ENCODE measurements at places on chromosomes 4 and X.

GRCh38 chr4:84500386-84501201 is 1.5 kb upstream of the NKX6-1 start:
- no peak for DNase-seq

- no peak for DNase-seq
Observed at GRCh38 chr4:151652841-151653547, 107.8 kb downstream of the GATB start.

DNA sequence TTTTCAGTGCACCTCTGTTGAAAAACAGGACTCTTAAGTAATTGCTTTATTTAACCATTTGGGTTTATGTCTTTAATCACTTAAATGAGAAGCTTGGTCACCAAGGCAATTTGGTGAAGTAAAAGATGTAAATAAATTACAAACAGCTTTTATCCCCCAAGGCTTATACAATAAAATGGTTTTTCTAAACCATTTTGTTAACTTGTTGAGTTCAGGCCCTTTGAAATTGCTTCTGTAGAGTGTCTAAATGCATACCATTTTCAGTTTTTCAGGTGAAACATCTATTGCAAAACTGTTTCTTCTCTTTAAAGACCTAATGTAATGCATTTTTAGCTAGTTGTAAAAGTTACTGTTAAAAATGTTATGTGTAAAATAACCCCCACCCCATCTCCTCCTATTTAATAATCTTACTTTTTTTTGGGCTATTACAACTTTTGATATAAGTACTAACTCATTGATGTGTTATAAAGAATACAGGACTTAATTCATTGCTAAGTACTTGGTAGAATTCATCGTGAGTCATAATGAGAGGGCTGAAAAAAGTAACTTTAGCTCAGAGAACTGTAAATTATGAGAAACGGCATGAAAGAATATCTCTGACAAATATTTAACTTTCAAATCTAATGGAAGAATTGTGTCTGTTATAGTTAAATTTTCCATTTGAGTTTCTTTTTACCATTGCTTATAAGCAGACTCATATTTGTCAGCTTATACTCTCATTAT is 4.5 kb downstream of the RAPGEF2 start:
- no peak for DNase-seq

- DNase-seq, result no peak
Observed at GRCh38 chr4:100420571-100420970, 97.3 kb downstream of the EMCN start.

DNA sequence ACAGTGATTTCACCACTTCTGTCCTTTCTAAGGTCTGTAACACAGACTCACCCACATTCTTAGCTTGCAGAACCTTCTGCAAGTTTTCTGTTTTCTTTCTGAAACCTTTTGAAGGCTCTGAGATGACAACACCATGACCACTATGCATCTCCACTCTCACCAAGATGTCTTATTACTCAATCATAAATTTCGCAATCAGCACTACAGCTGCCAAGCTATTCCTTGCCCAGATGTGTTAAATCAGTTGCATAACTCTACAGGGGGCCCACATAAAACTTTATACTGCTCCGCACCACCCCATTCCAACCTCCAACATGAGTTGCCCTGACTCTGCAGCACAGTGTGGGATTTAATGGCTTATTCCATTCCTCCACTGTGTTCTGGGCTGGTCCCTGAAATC is 229.9 kb downstream of the COL25A1 start:
- DNase-seq, result no peak

DNA sequence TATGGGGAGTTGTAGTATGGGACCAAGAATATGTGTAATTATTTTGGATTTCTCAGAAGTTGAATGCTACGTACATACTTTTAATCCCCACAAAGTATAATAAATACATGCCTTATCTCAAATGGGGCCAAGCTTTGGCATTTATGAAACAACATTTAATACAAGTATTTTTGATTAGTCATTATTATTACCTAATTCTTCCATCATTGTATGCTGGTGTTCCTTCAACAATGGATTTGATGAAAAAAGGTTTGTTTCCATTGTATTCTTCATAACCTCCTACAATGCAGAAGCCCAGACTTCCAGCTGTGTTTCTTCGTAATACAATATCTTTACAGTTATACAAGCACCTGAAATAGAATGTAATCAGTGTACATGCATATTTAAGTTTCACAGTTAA is 83.8 kb downstream of the FIP1L1 start:
- no peak for DNase-seq

GRCh38 chrX:71095981-71096759 is 519 bp downstream of the FOXO4 start:
- no peak for DNase-seq

GRCh38 chr4:2011583-2011982 is 2.8 kb upstream of the NELFA start:
- DNase-seq, result no peak

DNA sequence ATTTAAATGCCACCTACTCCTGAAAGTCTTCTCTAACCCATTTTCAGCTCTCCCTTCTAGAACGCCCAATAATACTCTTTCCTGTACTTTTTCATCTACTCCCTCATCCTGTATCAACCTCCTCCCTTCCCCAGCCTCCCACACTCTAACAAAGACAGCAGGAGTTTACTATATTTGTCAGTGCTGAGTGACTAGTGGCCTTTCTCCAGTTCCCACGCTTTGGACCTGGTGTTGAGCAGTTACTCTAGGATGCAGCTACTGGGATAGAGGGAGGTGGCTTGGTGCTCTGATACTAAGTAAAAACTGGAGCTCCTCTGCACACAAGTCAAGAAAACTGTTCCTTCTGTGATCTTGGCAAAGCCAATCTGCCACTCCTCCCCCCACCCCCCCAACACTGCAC is 36.1 kb upstream of the KLHL13 start:
- DNase-seq, result no peak

DNA sequence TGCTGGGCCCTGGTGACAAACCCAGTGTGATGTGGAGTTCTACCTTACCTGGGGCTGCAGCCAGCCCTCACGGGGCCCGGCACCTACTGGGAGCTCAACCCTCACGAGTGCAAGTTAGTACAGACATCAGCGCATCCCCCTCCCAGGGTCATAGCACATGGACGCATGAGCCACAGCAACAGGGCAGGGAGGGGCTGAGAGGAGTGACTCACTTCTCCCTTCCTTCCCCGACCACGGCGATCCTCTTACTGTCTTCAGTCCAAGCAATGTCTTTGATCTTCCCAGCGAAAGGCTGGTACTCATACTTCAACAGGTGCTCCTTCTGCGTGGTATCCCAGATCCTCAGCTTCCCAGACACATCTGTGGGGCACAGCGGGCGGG is 17.8 kb downstream of the WDR1 start:
- DNase-seq, result no peak

GRCh38 chr4:175277816-175278215 is 359.7 kb downstream of the ADAM29 start:
- no peak for DNase-seq

- DNase-seq, result no peak
Observed at GRCh38 chr4:43357252-43357974, 464.9 kb downstream of the GRXCR1 start.

DNA sequence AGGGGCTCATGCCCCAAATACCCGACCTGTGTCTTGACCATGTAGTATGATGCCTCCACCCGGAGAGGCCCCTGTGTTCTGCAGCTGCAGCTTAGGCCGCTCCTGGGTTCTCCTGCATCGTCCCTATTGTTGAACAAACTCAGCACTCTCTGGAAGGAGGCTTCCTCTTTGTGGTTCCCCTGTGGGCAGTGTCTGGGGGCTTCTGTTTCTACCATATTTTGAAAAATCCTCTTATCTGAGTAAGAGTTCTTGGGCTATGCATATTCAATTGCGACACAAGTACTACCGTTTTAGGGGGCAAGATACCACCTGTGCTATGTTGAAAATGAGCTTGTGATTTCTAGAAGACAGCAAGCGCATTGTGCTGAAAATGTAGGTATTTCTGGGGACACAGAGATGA is 276.6 kb downstream of the DHRSX start:
- no peak for DNase-seq

DNA sequence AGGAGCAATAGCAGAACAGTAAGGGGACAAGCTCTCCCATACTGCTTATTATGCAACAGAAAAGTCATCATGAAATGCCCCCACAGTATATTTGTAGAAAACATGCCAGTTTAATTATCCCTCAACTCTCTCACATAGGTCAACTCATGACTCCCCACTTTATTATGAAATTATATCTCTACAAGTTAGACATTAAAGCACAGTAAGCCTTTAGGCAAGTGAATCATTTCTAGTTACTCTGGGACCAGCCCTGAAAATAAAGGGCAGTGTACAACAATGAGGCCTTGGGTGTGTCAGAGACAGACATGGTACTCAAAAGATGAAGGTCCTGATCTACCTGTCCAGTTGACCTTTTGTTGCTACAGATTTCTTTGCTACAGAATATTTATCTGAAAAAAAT is 191.9 kb downstream of the FBXW7 start:
- DNase-seq, result no peak

DNA sequence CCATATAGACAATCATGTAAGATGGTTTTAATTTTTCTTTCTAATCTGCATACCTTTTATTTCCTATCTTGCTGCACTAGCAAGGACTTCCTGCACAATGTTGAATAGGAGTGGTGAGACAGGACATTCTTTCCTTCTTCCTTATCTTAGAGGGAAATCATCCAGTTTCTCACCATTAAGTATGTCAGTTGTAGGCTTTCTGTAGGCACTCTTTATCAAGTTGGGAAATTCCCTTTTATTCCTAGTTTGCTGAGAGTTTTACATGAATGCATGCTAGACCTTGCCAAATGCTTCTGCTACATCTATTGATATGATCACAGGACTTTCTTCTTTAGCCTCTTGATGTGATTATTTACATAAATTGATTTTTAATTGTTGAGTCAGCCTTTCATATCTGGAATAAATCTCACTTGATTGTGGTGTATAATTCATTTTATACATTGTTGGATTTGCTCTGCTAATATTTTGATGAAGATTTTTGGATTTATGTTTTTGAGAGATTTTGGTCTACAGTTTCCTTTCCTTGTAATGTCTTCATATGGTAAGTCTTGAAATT is 23.8 kb downstream of the RNF175 start:
- DNase-seq, result no peak

DNA sequence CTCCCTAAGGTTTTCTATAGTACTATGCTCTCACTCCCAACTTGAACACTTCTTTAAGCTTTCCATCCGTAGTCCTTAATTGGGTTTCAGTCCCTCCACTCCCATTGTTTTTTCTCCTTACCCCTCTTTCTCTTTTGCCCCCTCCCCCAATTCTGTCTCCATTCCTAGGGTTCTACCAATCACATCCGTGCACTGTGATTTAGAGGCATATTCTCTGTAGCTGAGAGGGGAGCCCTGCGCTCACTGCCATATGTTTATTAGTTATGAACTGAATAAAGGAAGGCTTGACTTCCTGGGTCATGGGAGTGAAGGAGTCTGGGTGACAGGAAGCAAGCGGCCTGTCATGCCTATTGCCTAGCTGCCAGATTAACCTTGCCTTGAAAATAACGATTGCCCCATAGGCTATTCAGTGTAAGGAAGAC is 471 bp downstream of the MCTS1 start:
- DNase-seq, result no peak

DNA sequence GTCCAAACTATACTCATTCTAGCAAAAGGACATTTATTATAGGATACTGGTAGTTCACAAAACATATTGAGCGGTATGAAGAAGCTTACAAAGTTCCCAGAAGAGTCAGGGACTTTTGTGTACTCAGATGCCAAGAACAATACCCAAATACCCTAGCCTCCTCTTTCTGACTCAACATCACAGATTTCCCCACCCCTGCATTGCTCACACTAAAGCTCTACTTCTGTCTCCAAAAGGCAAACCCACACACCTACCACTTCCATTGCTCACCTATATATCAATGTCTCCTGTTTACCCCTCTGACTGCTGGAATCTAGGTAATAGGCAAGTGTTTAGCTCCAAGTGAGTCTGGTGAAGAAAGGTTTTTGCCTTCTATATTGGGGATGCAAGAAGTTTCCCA is 100.7 kb upstream of the HCCS start:
- DNase-seq, result no peak

DNA sequence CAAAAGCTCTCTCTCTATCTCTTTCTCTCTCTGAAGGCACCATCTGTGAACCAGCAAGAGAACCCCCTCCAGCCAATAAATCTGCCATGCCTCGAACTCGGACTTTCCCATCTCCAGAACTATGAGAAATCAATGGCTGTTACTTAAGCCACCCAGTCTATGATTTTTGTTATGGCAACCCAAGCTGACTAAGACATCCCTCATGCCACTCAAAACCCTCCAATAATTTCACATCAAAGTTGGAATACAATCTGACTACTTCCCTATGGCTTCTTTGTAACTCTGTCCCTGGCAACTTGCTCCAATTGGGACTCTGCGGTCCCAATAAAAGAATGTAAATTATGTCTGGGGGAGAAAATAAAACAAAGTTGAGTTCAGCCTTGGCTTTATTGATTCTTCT is 265.7 kb downstream of the SHOX start:
- no peak for DNase-seq

GRCh38 chr4:168765322-168765721 is 244.7 kb downstream of the CBR4 start:
- DNase-seq, result no peak

- DNase-seq, result no peak
Observed at GRCh38 chrX:45329217-45329616, 128.5 kb upstream of the DIPK2B start.

DNA sequence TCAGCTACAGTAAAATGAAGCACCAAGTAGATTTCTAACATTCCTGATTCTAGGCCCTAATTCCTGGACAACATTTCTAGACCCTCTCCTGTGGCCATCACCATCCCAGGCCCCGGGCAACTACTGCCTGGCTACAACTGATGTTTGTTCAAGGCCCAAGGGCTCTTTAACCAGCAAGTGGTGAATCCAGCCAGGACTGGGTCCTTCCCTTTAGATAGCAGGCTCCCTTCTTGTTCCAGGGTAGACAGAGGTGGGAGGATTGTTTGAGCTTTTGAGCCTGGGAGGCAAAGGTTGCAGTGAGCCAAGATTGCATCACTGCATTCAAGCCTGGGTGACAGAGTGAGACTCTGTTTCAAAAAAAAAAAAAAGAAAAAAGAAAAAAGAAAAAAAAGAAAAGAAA is 12.7 kb upstream of the AADAT start:
- DNase-seq, result no peak

Measured in SHP77 treated with DMSO at 0.1 percent for 48 hours (cell line).